RKO (cell line): ENCODE measurements at places on chromosomes 4 and X.

DNA sequence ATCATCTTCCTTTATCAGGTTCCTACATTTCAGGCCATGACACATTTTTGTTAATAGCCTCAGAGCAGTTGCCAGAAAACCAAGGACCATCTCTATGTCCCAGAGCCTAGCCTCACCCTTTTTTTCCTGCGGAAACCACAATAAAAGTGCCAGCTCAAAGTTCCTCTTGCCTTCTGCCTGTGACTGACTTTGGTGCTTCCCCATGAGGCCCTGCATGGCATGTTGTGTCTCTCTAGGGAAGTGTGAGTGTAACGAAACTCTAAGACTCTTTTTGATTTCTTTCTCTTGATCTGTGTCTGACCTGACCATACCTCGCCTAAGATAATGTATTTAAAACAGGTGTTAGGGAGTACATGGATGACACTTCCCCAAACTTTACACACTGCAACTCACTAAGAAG lies 642.3 kb upstream of the BOD1L1 start:
- DNase-seq: no peak

- peak; percentile 34 for DNase-seq
Measured at GRCh38 chrX:41553688-41554087, 106.5 kb downstream of the NYX start.

- DNase-seq: no peak
Measured at GRCh38 chrX:133985164-133985966, at the start of gene GPC3. TSS of gene GPC3 (minus strand) at chrX:133985594.

DNA sequence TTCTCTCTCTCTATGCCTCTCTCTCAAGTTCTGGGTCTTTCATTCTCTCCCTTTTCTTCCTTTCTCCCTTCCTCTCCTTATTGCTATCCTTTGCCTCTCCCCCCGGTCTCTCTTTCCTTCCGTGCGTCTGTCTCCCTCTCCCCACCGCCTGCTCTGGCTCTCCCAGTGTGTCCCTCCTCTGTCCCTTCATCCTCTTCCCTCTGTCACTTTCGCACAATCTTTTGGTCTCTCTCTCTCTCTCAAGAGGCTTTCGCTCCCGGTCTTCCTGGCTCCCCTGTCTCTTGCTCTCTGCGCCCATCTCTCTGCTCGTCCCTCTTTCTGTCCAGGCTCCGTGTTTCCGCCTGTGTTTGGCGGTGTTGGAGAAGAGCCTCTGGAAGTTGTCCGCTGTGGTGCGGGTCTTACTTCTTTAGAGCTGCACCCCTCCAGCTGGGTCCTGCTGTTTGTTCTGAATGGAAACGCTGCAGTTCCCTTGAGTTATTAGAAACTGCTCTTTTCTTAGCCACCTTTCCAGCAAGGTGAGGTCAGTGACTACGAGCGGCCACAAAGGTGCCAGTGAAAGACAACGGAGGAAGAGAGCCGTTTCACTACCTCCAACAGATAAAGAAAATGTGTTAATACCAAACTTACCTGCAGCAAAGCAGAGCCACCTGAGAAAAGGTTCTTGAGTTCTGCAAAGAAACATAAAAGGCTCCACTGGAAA lies 1.1 kb downstream of the BMPR1B start:
- DNase-seq: no peak

GRCh38 chr4:5969777-5970176 lies 48.5 kb downstream of the C4orf50 start:
- DNase-seq: no peak

DNA sequence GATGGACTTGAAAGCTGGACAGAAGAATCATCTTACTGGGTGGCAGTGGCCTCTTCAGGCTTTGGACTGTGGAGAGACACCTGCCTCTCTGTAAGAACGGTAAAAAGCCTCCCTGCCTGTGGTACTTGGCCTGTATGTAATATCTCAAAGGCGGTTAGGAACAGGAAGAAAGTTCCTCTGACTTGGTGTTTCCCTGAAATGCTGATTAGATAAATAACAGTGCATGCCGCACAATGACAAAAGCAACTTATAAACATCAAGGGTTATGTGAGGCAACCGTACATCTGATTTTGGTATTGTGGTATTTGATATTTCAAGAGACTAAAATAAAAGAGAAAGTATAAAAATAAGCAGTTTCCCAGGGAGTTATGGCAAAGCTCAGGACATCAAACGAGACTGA lies 92.4 kb upstream of the SORBS2 start:
- DNase-seq: no peak

GRCh38 chrX:133495464-133496391 lies 80.4 kb upstream of the GPC4 start:
- DNase-seq: no peak

GRCh38 chr4:181566490-181566889 lies 676.7 kb upstream of the TENM3 start:
- no peak for DNase-seq

DNA sequence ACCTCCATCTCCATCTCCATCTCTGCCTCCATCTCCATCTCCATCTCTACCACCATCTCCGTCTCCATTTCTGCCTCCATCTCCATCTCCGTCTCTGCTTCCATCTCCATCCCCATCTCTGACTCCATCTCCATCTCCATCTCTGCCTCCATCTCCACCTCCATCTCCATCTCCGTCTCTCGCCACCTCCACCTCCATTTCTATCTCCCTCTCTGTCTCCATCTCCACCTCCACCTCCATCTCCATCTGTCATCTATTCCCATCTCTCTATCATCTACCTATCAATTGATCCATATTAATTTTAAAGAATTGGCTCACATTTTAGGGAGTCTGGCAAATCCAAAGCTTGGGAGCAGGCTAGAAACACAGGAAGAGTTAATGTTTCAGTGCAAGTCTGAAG lies 39.6 kb upstream of the CHRNA9 start:
- DNase-seq: no peak

- no peak for DNase-seq
Measured at GRCh38 chr4:1349359-1350168, 2.6 kb downstream of the UVSSA start.

GRCh38 chrX:64427281-64427680 lies 32.0 kb upstream of the MTMR8 start:
- no peak for DNase-seq

DNA sequence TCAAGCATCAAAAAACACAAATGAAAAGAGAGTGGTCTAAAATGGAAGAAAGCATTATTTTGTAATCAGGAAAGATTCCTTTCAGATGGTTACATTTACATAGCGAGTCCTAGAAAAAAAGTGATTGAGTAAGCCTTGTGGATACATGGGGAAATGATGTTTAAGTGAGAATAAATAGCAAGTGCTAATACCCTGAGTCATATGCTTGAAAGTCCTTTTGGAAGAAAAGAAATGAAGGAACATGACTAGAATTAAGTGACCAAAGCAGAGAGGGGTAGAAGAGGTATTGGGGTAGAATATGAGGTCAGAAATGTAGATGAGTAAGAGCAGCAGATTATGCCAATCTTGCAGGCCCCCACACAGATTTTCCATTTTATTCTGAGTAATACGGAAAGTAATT lies 814.8 kb upstream of the GRID2 start:
- peak; percentile 11 for DNase-seq

GRCh38 chr4:183413234-183414200 lies 30.9 kb upstream of the CDKN2AIP start:
- no peak for DNase-seq

DNA sequence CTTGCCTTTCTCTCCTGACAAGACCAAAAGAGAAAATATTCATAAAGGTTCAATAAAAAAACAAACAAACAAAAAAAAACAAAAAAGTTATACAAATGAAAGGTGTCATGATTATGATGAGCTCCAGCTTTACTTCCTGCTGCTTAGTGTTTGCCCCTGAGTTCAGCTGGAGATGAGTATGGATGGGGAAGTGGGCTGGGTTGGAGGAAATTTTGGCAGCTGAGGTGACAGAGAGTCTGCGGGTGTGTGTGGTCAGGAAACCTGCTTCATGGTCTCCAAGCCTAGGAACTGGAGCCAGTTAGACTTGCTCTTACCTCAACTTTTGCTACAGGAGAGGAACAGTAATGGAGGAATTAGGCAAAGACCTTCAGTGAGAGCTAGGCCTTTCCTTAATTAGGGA lies 4.3 kb upstream of the CYSLTR1 start:
- DNase-seq: no peak

- DNase-seq: no peak
Measured at GRCh38 chrX:101208152-101208905, 11.3 kb upstream of the DRP2 start.
